Nasal cavity respiratory epithelium epithelial cell of viscerocranial mucosa (primary cell): ENCODE measurements at places on chromosomes 7 and 10. TPM values are rescaled to one million over a fixed set of nuclear protein-coding genes. Genes with fewer than 3 reads are reported as not detected.

Gene PSAP
- total RNA-seq = 1,086 and 2,780 TPM in 2 replicates

Gene FOXI2
- total RNA-seq = not detected in 2 replicates

Gene CYP2C8
- total RNA-seq = 0.14 and 0.34 TPM in 2 replicates

Gene STAG3
- total RNA-seq = 0.07 and 0.34 TPM in 2 replicates

Gene HSPA12A
- total RNA-seq = 2.7 and 9.1 TPM in 2 replicates

Gene CDHR3
- total RNA-seq = 0.34 and 1.9 TPM in 2 replicates

Gene HECW1
- total RNA-seq = not detected in 2 replicates

Gene PIK3CG
- total RNA-seq = under 0.01 TPM in 1 of 2 replicates, not detected in the other

Gene SPDYE5
- total RNA-seq = not detected in 2 replicates
